ENCODE measurements at places on chromosomes 6 and 20.

- DNase-seq, result no peak
These were observed 19.9 kb upstream of the NANP start for GRCh38 chr20:25643716-25644115.

DNA sequence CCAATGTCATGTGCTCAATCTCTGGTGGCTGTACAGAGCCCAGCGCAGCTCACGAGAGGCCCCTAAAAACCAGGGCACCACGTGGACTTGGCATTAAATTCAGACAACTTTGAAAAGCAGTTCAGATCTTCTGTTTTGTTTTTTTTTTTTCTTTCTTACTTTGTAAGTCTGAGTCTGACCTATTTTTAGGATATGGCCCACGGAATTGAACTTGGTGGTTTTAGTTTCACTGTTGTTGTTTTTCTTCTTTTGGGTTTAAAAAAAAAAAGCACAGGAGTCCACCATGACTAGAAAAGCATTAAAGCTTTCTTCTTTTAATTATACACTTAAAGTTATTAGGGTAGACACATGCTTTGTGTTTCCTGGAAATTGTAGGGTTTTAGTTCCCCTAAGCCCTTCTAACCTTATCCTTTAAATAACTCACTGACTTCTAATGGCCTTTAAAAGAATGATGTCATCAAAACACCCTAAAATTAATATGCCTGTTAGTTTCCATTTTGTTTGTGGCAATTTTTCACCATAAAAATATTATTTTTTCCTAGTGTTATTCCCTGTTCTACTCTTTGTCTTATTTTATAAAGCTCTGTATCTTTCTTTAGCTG lies 48.5 kb upstream of the CCN2 start:
- DNase-seq, result no peak

DNA sequence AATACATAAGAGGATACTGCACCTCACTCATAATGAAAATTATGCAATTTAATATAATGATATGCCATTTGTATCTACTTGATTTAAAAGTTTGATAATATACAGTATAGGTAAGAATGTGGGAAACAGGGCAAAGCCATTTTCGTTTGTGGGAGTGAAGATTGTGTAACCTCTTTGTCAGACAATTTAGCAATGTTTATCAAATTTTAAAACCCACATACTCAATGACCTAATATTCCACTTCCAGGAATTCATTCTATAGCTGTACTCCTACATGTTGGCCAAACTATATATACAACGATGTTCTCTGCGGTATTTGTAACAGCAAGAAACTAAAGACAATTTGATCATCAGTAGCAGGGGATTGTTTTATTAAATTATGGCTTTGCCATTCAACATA lies 17.8 kb upstream of the FKBP5 start:
- DNase-seq, result no peak

- no peak for DNase-seq
These were observed 79.1 kb downstream of the EYA2 start for GRCh38 chr20:46973766-46974165.

DNA sequence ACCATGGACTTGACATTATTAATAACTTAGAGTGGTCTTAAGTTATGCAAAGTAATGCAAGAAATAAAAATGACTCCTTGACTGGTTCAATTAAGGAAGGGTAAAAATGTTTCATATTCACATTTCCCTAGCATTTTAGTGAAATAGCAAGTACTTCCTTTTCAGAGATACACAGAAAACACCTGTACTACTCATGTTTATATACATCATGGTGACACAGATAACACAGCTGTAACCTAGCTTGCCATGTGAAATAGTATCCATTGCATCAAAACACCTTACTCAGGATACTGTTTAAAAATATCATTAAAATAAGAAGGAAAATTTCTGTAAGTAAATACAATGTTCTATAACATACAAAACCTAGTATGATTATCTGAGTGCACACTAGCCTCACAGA lies 102.4 kb downstream of the AHI1 start:
- no peak for DNase-seq

- no peak for DNase-seq
These were observed 200.3 kb downstream of the SYNDIG1 start for GRCh38 chr20:24669701-24670100.

- DNase-seq, result no peak
These were observed 570.0 kb downstream of the TBC1D32 start for GRCh38 chr6:120764312-120764711.

DNA sequence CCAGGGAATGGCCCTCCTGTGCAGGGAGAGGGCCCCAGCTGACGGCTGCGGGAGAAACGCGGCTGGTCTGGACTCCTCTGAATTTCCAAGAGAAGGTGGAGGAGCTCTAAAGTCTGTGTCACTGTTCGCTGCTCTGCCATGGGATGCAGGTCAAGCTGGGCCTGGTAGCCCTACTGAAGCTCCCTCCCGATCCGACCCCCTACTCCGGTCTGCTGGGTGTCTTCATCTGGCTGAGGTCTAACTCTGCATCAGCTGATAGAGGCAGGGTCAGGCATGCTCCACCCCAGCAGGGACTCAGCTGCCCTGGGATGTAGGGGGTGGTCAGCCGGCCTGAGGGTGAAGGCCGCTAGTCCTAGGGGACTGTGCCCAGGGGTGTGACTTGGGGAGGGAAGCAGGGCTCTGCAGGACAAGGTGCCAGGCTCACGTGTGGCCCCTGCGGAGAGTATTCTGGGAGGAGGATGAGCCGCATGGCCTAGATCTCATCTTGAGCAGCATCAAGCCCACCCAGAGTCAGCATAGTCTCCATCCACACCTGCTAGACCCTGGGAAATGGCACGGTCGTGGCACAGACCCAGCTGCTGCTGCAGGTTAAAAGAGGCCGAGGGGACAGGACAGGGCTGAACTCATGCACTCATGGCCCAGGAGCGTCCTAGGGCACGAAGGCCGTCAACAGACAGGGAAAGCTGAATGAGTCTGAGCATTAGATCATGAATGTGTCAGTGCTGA lies 1.4 kb downstream of the CST3 start:
- DNase-seq, result no peak

GRCh38 chr20:1376007-1376406 lies 16.8 kb downstream of the FKBP1A start:
- DNase-seq, result no peak

DNA sequence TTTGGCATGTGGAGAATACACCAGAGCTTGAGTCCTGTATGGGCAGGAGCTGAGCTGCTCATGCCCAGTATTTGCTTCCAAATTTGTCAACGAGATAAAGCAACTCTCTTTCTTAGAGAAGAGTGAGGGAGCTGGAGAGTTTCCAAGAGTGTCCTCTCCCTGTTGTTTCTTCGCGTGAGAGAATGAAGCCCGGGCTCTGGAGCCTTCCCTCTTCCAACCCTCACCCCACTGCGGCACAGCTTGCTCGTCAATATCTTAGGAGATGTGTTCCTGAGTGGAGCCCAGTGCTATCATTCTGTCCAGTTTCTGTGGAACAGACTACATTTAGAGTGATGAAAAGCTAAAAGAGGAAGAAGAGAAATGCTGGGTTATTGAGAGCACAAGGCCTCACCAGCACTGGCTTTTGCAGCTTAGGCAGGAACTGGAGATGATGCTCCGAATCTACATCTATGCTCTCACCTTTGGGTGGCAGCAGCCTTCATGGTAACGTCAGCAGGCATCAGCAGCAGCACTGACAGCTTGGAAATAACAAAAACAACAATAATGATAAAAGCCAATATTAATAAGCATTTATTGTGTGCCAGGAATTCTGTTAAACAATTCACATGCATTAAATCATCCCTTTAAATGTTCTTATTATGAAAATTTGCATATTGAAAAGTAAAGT lies 66.5 kb upstream of the TFB1M start:
- no peak for DNase-seq

DNA sequence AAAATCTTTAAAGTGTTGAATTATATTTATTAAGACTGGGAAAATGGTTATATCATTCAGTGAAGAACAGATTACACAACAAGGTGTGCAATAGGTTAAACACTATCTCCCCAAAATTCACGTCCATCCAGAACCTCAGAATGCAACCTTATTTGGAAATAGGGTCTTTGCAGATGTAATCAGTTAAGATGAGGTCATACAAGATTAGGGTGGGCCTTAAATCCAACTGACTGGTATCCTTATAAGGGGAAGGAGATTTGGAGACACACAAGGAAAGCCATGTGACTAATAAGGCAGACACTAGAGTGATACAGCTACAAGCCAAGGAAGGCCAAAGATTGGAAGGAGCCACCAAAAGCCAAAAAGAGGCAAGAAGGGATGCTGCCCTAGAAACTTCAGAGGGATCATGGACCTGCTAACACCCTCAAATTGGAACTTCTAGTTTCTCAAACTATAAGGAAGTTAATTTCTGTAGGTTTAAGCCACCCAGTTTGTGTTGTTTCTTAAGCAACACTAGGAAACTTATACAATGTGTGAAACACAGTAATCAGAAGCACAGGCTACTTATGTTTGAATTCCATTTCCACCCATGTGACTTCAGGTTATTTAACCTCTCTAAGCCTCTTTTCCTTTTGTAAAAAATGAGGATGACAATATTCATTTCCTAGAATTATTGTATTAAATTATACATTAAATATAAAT lies 16.9 kb downstream of the ILRUN start:
- DNase-seq, result no peak

GRCh38 chr20:34058831-34059230 lies 53.2 kb downstream of the EIF2S2 start:
- DNase-seq, result peak; percentile 12

DNA sequence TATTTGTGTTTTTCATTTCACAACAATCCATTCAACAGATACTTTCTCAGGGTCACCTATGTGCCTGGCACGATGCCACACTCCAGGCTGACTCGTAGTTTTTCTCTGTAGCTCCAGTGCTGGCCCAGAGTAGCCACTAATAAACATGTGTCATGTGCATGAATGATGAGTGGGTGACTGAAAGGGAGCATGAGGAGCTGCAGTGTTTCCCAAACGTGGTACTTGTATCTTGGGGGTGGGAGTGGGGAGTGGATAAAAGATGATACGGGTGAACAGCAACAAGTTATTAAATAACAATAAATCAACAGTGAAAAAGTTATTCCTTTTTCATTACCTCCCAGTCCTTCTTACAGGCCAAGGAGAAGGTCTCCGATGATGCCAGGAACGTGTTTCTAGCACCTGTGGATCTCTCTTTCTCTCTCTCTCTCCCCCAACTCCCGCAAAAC lies 17.1 kb downstream of the SRXN1 start:
- no peak for DNase-seq

GRCh38 chr6:80921861-80922460 lies 815.5 kb downstream of the BCKDHB start:
- no peak for DNase-seq

Measured in stimulated activated naive CD8-positive, alpha-beta T cell treated with anti-CD3 and anti-CD28 coated beads, Interleukin-15, Interleukin-2, amounts not matched to agents 100 U/mL and 50 U/mL, for 24 hours (primary cell).